ENCODE measurements at places on chromosomes 16 and 17.

GRCh38 chr17:19001907-19002590 is 2.5 kb downstream of the FAM83G start:
- DNase-seq: no peak

DNA sequence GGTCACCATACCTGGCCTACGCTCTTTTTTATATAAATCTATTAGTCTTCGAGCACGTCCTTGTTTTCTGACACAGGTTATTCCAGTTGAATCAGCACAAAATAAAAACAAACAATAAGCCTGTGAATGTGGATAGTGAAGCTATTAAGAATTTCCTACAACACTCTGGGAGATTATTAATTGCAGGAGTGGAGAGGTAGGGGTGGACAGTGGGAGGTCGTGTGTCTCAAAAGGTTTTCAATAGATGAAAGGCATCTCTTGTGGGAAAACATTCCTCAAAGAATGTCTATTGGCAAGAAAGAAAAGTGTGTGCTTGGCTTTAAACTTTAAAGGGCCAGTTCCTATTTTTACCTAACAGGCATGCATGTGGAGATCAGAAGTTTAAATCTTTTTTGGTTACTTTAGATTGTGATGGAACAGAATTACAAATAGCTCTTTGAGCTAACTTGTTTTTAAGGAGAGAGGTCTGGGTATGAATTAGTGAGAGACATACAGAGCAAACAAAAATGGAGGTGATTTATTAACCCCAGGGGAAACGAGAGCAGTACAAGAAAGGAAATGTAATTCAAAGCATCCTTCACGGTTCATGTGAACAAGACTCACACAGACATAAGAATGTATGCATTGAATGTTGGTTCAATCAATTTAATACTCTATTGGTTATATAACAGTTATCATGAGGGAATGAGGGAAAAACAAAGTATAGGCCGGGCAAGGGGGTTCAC is 9.0 kb downstream of the SMYD4 start:
- no peak for DNase-seq

DNA sequence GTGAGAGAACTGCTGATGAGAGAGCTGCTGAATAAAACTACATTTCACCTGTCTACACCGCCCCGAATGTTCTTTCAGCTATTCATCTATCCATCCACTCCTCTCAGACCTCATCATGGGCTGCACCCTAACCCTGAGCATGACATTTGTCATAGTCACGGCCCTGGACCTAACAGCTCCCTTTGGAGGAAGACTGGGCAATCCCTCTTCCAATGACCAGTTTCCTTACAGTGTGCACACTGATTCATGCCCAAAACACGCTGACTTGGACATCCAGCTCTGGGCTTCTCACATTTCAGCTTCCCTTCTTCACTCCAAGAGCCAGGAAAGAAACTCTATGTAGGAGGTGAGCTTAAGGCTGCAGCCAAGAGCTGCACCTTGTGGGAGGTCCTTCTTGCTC is 41.8 kb upstream of the ARL4D start:
- no peak for DNase-seq

DNA sequence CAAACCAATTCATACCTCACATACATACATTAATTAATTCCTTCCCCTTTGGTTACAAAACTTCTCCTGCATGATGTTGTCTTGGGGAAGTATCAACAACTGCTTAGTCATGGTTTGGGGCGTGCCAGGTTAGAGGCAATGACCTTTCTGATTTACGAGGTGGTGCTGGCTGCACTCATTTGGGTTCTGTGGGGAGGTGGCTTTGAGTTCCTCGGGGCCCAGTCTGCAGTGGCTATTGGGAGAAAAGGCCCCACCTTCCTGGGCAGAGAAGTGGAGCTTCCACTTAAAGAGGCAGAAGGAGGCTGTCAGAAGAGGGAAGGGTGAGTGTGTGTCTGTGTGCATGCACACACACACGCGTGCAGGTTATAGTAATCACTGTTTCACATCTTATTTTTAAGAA is 10.2 kb upstream of the ETV4 start:
- no peak for DNase-seq

All from stimulated activated CD4-positive, alpha-beta T cell treated with anti-CD3 and anti-CD28 coated beads, Interleukin-1b, Interleukin-23, amount 100 ng/mL, for 24 hours (primary cell).